Stimulated activated CD4-positive, alpha-beta T cell treated with anti-CD3 and anti-CD28 coated beads, Interleukin-15, amount 100 ng/mL, for 1 hour (primary cell): ENCODE measurements at places on chromosomes 3 and 15.

DNA sequence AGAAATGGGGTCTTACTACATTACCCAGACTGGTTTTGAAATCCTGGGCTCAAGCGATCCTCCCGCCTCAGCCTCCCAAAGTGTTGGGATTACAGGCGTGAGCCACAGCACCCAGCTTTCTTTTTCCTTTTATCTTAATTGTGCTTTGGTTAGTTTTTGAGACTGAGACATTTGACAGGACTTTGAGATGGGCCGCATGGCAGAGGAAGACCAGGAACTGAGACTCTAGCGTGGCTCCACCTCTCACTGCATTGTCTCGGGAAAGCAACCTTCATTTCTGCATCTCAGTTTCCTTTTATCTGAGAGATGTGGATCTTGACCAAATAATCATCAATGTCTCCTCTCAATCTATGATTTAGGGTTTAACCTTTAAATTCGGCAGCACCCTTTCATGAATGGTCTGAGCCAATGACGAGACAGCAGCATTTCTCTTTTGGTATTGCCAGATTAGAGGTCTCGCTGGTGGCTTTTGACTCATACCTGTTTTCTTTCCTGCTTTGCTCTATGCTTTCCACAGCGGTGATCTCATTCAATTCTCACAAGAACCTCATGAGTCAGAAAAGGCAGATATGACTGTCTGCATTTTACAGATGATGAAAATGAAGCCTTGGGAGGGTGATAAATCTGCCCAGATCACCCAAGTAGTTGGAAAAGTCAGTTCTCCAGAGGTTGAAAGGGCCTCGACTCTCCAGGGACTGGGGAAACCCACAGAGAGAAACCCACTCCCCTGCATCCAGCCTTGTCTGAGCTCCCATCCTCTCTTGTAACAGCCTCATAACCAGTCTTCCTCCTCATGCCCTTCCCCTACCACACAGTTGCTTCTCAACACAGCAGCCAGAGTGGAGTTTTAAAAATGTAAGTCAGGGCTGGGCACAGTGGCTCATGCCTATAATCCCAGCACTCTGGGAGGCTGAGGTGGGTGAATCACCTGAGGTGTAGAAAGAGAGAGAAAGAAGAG lies 84.8 kb upstream of the FOXB1 start:
- no peak for DNase-seq

DNA sequence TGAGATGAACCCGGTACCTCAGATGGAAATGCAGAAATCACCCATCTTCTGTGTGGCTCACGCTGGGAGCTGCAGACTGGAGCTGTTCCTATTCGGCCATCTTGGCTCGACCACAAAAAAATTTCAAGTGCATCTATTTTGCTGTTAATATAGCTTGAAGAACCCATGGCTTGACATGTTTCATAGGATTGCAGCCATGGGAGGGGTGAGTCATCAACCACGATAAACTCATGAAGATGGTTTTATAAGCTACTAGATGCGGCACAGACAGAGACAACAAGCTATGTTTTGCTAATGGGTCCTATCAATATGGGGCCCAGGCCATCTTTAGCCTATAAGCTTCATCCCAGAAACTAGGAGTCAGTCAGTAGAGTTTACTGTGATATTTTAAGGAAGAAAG lies 100.4 kb upstream of the PHLDB2 start:
- DNase-seq: no peak

DNA sequence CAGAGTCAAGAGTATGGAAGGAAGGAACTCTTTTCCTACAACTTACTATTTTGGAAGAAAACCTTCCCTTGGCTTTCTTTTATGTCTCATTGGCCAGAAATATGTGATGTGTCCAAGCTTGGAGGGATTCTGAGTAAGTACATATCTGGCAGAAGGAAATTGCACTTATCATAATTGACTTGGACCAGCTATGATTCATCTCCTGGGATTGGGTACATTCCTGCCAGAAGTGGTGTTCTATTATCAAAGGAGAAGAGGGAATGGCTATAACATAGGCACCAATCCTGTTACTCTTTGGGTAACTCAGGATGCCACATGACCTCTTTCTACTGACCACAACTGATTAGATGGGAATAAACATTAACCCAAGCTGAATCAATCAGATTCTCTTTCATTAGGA lies 13.5 kb upstream of the DAZL start:
- no peak for DNase-seq

- no peak for DNase-seq
These were observed 5.5 kb upstream of the TIMMDC1 start for GRCh38 chr3:119492810-119493209.

- DNase-seq: no peak
These were observed 79.8 kb upstream of the CSPG5 start for GRCh38 chr3:47658444-47658843.

DNA sequence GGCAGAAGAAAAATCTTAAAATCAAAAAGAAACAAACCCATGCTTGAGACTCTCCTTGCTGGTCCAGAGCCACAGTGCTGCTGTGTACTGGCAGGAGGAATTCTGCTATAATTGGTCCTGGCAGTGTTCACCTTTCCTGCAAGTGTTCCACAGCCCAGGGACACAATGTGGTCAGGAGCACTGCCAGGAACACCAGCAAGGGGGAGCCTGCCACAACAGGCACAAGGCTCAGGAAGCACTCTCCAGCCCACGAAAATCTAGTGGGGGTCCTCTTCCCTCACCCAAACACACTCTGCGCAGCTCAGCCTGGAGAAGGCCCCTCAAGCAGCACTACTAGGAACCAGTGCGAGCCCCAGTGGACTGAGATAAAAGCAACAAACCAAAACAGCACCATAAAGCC lies 92.9 kb downstream of the UBE3A start:
- no peak for DNase-seq

GRCh38 chr15:42695527-42696071 lies 41.3 kb downstream of the CDAN1 start:
- DNase-seq: no peak

- no peak for DNase-seq
These were observed 518.5 kb upstream of the CADM2 start for GRCh38 chr3:84440291-84440690.

DNA sequence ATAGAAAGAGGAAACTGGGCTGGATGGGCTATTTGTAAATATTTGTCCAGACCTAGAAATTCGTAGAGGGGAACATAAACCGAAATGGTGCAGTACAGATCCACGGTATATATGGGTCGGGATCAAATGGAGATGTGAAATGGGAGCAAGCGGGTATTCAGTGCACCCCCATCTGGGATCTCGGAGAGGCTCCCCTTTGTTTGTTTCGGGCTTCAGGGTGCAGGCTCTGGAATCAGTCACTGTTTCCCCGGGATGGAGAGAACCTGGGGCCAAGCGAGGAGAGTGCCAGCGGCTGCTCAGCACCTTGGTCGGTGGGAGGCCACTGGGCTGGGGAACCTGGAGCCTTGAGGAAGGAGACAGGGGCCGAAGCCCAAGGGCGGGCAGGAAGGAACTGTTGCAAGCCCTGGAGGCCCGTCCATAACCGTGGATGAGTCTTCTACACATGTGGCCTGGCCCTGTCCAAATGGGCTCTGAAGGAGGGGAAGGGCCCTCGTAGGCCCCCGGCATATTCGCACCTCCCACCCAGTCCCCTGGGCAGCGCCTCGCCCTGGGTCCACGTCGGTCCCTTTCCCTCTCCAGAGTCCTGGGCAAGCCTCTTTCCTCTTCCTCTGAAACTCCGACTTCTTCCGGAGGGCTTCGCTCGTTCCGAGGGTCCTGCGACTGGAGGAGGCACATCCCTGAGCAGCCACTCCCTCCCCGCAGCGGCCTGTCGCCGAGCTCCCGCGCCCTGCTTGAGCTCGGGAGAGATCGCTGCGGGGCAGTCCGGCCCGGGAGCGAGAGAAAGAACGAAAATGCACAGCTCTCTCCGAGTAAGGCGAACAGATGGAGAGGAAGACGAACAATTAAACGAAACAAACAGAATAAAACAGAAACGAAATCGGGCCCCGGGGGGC lies 3.0 kb downstream of the ISL2 start:
- DNase-seq: no peak

- no peak for DNase-seq
These were observed 27.2 kb upstream of the UBE2Q2 start for GRCh38 chr15:75815811-75816719.

GRCh38 chr3:55626279-55626665 lies 139.2 kb upstream of the WNT5A start:
- DNase-seq: no peak

- no peak for DNase-seq
These were observed 560.0 kb upstream of the CFAP20DC start for GRCh38 chr3:59609657-59610348.

DNA sequence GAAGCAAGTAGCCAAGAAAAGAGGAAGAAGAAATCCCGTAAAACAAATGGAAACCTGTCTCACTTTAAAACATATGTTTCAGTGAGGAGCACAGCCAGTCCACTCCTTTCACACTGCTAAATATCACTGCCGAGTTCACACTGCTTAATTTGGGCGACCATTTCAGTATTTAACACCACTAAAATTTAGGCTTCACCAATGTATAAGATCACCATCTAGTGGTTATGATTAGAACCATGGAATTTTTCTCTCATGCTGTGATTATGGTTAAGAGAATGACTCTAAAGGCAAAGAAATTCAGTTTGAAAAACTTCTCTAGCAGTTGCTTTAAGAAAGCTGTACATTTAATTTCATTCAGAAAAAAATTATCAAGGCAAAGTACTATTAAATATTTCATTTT lies 16.6 kb downstream of the SLC4A7 start:
- no peak for DNase-seq

GRCh38 chr3:117017135-117017894 lies 307.7 kb downstream of the TUSC7 start:
- no peak for DNase-seq

GRCh38 chr3:181692311-181693145 lies 19.2 kb upstream of the SOX2 start:
- DNase-seq: no peak

DNA sequence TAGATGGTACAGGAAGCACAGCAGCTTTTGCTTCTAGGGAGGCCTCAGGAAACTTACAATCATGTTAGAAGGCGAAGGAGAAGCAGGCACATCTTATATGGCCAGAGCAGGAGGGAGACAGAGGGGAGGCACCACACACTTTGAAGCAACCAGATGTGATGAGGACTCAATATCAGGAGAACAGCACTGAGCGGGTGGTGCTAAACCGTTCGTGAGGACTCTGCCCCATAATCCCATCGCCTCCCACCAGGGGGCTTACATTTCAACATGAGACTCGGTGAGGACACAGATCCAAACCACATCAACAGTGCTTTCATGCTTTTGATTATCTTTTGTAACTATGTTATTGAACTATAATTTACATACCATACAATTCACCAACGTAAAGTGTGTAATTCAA lies 7.6 kb upstream of the TMEM44 start:
- DNase-seq: peak; percentile 8

DNA sequence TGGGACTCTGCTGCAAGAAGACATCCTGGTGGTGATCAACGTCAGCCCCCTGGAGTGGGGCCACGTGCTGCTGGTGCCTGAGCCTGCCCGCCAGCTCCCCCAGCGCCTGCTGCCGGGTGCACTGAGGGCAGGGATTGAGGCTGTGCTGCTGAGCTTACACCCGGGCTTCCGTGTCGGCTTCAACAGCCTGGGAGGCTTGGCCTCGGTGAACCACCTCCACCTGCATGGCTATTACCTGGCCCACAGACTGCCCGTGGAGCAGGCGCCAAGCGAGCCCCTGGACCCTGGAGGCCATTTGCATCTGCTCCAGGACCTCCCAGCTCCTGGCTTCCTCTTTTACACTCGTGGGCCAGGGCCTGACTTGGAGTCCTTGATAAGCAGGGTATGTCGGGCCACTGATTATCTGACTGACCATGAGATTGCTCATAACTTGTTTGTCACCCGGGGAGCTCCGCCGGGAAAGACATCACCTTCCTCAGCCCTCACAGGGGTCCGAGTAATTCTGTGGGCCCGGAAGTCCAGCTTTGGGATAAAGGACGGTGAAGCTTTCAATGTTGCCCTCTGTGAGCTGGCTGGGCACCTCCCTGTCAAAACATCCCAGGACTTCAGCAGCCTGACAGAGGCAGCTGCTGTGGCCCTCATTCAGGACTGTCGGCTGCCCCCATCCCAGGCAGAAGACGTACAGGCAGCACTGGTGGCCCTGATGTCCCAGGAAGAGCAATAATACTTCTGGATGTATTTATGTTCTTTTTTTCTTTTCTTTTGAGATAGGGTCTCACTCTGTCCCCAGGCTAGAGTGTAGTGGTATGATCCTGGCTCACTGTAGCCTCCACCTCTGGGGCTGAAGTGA lies 7.6 kb downstream of the GDPGP1 start:
- no peak for DNase-seq

DNA sequence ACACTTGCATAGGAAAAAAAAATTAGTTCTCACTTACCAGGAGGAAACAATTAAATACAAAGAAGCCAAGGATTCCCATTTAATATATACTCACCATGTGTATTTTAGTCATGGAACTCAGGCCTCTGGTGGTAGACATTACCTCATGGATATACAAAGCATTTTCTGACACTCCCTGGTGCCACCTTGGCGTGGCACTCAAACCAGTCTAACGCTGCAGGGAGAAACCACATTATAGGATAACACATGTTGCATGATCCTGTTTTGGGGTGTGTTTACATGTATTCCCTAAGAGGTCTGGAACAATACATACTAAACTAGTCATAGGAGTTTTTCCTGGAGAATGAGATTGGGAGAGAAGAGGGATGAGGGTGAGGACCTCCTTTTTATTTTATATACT lies 5.9 kb upstream of the RTF1 start:
- DNase-seq: no peak

DNA sequence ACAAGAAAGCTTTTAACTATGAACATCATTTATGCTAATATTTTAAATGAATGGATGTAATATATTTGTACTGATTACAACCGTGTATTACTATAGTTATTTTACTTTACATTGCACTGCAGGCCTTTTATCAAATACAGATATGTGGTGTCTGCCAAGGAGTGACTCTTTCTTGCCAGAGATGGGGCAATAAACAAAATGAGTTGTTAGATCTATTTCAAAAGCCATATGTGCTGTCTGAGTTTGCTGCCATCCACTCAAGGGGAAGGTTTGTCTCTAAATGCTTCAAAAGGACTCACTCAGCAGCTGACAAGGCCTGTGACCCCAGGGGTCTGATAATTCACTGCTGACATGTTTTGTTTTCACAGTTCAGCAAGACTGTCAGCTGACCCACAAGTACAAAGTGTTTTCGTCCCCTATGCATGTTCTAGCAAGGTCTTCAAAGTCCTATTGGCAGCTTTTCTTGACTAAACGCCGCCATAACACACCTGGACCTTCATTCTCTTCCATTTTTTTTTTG lies 41.3 kb upstream of the ZBED2 start:
- no peak for DNase-seq

DNA sequence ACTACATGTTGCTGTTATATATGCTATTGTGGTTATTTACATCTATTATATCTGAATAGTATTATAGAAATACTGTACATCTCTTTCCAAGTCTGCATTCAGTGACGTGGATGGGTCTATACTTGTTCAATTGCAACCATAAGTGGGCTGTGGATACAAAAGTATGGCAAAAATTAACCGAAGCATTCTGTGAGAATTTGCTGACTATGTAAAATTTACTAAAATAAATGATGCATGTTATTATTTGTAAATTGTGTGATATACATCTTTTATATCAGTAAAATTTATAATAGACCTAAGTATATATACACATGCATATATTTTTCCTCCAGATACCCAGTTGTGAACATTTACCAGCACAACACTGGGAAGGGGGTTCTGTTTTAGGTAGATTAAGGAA lies 215.1 kb downstream of the NECTIN3 start:
- no peak for DNase-seq

GRCh38 chr15:26806151-26806550 lies 33.3 kb upstream of the GABRB3 start:
- no peak for DNase-seq

GRCh38 chr15:79157631-79158592 lies 67.3 kb upstream of the RASGRF1 start:
- no peak for DNase-seq

- DNase-seq: no peak
These were observed 28.5 kb upstream of the SNRK start for GRCh38 chr3:43257850-43258249.
